ENCODE measurements at places on chromosomes 13 and 19.

DNA sequence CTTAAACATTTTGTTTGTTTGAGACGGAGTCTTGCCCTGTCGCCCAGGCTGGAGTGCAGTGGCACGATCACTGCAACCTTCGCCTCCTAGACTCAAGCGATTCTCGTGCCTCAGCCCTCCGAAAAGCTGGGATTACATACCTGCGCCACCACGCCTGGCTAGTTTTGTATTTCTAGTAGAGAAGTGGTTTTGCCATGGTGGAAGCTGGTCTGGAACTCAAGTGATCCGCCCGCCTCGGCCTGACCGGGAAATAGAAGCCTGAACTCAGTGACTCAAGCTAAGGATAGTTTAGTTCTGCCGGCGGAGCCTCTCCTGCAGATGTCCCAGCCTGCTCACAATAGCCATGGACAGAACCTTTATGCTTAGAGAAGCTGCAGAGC, 53.0 kb upstream of the ZNF254 start:
- peak; percentile 81 for DNase-seq

DNA sequence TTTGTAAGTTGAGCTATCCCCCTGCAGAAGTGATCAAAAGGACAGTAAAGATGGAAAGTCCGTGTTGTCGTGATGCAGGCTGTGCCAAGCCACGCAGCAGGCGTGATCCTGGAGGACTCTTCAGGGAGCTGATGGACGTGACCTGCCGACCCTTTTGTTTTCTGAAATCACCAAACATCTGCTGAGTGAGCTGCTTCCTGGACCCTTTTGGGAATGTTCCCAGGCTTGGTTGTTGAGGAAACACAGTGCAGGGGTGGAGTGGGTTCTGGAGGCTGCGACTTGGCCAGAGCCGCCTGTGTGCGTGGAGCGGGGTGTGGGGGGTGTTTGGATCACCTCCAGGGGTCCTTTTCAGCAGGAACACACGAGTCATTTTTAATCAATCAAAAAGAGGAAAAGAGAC, 15.4 kb upstream of the CPAMD8 start:
- DNase-seq: no peak

DNA sequence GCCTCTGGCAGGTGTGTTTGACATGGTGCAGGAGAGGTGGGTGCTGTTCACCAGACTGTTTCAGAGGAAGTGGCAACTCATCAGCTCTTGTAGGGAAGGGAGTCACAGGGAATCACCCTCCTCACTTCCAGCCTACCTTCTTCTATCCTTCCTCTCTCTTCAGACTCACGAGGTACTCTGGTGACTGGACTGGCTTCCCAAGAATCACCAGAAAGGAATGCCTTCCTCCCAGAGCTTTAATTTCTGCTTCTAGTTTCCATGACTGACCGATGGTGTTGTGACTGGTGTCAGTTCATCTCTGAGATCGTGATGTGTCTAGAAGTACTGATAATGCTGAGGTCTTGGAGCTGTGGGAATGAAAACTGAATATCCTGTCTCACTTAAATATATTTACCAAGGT, 247.3 kb downstream of the KCTD12 start:
- DNase-seq: peak; percentile 44

DNA sequence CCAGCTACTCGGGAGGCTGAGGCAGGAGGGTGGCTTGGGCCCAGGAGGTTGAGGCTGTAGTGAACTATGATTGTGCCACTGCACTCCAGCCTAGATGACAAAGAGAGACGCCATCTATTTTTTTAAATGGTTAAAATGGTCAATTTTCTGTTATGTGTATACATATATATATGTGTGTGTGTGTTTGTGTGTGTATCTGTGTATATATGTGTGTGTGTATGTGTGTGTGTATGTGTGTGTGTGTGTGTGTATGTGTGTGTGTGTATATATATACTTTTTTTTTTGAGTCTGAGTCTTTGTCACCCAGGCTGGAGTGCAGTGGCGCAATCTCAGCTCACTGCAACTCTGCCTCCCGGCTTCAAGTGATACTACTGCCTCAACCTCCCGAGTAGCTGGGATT, 42.9 kb upstream of the KLF2 start:
- DNase-seq: no peak

DNA sequence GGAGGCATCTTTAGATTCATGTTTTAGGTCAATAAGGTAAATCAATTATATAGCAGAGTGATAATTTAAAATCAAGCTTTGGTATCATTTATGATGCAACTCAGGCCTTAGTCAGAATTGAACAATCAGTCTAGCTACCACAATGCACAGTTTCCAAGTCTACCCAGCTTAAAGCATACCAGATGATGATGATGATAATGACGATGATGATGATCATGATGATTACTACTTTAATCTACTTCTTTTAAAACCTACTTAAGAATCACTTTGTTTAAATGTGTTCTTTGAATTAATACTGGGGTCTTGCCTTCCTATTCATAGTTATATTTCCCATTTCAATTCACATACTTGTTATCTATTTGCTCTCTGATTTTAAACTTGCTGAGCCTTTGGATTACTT, 1872.7 kb downstream of the OLFM4 start:
- DNase-seq: no peak

- no peak for DNase-seq
These were observed 16.4 kb upstream of the ZNF492 start for GRCh38 chr19:22617614-22618320.

DNA sequence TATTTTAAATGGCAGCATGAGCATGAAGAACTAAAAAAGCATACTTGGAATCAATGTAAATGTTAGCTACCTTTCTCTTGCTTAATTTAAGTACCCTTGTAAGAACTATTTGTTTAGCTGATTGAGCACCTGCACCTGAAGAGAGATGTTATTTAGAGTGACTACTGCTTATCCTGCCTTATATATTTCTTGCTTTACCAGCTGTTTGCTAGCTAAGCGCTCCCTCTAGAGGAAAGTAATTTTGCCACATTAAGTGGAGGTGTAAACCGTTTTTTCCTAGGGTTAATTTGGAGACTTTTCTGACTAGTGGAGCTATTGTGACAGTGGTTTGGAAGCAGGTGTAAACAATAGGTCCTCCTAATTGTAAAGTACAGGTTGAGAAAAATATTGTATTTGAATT, 19.4 kb upstream of the PSG2 start:
- no peak for DNase-seq

- no peak for DNase-seq
These were observed 13.6 kb upstream of the ICAM3 start for GRCh38 chr19:10352764-10353671.

GRCh38 chr19:11780431-11781020, 13.7 kb downstream of the ZNF441 start:
- no peak for DNase-seq

- DNase-seq: peak; percentile 21
These were observed 76.6 kb downstream of the B3GLCT start for GRCh38 chr13:31276421-31276820.

DNA sequence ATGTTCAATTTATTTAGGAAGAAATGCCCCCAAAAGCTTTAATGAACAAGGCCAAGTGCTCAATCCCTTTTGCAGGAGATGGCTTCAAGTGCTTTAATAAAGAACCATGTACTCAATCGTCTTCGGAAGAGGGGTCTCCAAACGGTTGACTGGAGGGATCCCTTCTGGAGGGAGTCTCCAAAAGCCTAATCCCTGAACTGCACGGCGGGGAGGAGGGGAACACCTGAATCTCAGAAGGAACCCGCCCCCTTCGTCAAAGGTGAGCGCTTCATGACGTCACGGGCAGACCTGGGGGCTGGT, 505 bp downstream of the PAF1 start:
- peak; percentile 44 for DNase-seq

- peak; percentile 51 for DNase-seq
These were observed 9.0 kb upstream of the STRN4 start for GRCh38 chr19:46755077-46755852.

- no peak for DNase-seq
These were observed 140.7 kb downstream of the PCCA start for GRCh38 chr13:100229603-100230002.

- DNase-seq: no peak
These were observed 38.6 kb upstream of the TSHZ3 start for GRCh38 chr19:31387717-31388301.

DNA sequence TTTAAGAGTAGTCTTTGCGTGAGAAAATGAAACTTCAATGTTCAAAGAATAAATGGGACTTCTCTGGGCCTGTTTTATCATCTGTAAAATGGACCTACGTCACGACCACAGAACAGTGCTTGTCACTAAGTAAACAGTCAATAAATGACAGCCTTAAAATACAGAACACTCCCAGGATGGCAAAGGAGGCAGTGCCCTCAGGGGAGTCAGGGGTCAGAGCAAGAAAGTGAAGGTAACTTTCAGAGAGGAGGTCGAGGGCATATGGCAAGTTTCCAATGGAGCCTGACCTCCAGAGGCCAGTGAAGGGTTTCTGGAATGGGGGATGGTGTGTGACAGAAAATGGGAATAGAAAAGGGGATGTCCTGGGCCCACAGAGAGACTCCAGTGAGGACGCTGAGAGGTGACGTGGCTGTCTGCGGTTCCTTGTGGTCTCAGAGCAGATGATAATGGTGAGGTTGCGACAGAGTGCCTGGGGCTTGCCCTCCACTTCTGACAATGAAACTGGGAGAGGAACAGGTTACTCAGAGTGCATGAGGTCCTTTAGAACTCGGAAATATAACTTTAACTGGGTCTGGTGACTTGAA, 91.8 kb downstream of the UBL3 start:
- no peak for DNase-seq

- DNase-seq: no peak
These were observed at the start of gene SMIM17 for GRCh38 chr19:56642711-56643459. Gene SMIM17 (plus strand): TSS chr19:56643159. CDS start chr19:56645668, 2,509 bp downstream.

- peak; percentile 59 for DNase-seq
These were observed 57.6 kb downstream of the MICU2 start for GRCh38 chr13:21546372-21546771.

DNA sequence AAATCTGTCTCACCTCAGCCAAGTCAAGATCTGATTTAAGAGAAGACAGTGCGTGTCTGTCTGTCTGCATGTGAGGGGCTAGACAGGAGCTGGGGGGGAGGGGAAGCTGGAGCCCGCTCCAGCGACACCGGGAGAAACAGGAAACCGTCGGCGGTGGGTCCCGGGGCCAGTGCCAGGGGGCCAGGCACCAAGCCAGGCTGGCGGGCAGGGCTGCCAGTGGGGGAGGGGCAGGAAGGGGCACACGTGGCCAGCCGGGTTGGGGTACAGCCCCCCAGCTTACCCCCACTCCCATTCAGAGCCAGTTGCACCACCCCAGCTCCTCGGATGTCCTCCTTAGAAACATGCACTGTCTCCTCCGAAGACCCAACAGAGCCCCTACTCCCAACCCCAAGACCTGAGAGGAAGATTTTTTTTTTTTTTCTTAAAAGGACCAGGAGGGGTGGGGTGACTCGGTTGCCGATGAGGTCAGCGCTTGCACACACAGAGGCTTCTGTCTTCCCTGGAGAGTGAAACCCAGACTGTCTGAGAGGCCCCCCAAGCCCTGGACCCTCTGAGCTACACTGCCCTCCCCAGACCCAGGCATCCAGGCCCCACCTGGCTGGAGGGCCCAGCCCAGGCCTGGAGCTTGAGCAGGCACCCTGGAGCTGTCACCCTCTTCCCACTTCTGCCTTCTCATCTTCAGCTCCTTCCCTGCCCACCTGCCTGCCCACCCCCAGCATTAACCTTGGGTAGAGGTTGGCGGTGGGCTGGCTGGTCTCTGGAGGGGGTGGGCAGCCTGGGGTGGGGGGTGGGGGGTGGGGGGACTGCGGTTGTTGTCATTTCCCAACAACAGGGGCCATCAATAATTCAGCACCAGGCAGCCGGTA, 4.0 kb downstream of the ERF start:
- DNase-seq: peak; percentile 68

- peak; percentile 85 for DNase-seq
These were observed 17.6 kb downstream of the ACOD1 start for GRCh38 chr13:76965759-76966421.

DNA sequence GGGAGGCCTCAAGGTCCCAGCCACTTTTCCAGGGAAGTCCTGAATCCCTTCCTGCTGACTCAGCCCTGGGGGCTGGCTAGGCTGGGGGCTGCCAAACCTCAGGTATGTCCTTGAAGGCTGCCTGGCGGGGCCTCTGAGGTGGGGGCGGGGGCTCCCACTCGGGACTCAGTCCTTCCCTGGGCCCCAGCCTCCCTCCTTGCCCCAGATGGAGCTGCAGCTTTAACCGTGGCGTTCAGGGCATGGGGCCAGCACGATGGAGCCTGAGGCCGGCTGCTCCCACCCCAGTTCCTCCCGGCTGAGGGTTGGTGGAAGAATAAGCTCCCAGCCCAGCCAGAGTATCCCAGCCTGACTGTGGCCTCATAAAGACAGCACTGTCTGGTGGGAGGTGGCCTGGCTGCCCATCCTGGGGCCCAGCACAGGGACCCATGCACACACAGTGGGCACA, 12.4 kb downstream of the CILP2 start:
- DNase-seq: peak; percentile 39

- no peak for DNase-seq
These were observed 2.2 kb downstream of the ZNF83 start for GRCh38 chr19:52635786-52636570.

GRCh38 chr13:106696140-106696539, 128.2 kb upstream of the ARGLU1 start:
- no peak for DNase-seq

DNA sequence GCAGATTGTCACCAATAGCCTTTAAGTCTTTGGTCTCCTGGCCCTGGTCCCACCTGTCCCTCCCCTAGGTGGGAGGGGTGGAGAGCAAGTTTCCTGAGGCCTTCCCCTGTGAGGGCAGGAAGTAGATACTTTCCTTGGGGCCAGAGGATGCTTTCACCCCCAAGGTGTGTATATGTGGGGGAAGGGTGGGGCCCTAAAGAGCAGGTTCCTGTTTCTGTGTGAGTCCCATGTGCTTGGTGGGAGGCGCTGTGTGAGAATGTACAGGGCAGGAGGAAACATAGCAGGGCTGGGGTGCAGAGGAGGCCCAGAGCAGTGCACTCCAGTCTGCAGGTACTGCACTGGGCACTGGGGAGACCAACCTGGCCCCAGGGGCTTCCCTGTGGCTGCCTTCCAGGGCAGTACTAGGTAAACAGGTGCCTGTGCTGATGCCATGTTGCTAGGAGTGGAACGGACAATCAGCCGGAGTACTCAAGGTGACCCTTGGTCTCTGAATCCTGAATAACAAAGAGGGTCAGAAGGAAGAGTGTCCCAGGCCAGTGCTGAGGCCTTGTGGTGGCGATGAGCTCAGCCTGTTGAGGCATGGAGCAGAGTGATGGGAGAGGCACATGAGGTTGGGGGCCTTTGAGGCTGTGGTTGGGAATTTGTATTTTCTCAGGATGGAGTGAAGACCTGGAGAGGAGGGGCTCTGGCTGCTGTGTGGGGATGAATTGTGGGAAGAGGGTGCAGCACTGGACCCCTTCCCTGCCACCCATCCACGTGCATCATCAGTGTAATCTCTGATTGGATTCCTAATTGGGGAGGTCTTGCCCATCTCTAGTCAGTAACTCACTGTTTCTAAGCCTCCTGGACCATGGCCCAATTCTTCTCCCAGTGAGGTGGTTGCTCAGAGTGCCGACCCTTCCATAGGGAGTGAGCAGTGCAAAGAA, 5.1 kb downstream of the EGLN2 start:
- no peak for DNase-seq

- DNase-seq: no peak
These were observed 234.7 kb downstream of the RBM26 start for GRCh38 chr13:79171141-79172061.
